ENCODE measurements at places on chromosomes 4 and X. TPM values are rescaled to one million over a fixed set of nuclear protein-coding genes. Genes with fewer than 3 reads are reported as not detected.

Gene PRKG2
- total RNA-seq = not detected

Gene DCX
- total RNA-seq = not detected

Gene AMER1
- 2.2 TPM for total RNA-seq

Gene UGT2A3
- 0.05 TPM for total RNA-seq

Gene CT55
- not detected for total RNA-seq

Gene SSX2B
- not detected for total RNA-seq

Gene GPR119
- total RNA-seq = not detected

Gene CMC4
- 11.7 TPM for total RNA-seq

Gene FGG
- 0.19 TPM for total RNA-seq

Gene TNMD
- not detected for total RNA-seq

Gene TENM3
- 38.1 TPM for total RNA-seq

Gene ADAMTS3
- 0.68 TPM for total RNA-seq

Gene HMGN5
- total RNA-seq = 2.1 TPM

Gene MAGEC3
- not detected for total RNA-seq

Gene AKAP4
- not detected for total RNA-seq

Gene NEIL3
- 2.4 TPM for total RNA-seq

Gene C4orf51
- not detected for total RNA-seq

Gene MAOB
- total RNA-seq = 0.23 TPM

Gene MAGEC2
- total RNA-seq = not detected

Gene ITGB1BP2
- total RNA-seq = 1.3 TPM

Gene EDA
- 3.1 TPM for total RNA-seq

Gene DGAT2L6
- not detected for total RNA-seq

Gene PRR32
- total RNA-seq = not detected

Gene XPNPEP2
- total RNA-seq = not detected

Gene GPRASP2
- total RNA-seq = 20.6 TPM

Gene GAGE12J
- total RNA-seq = not detected

Gene CENPVL3
- total RNA-seq = not detected

Gene WDR17
- 0.51 TPM for total RNA-seq

Gene GPR34
- not detected for total RNA-seq

Gene GPR173
- 1.7 TPM for total RNA-seq

Data from dermis blood vessel endothelial cell (primary cell).